ENCODE measurements at places on chromosomes 2 and 18.
A peak's percentile ranks its signal among the peaks of the same experiment; 100 is the strongest.

GRCh38 chr18:59050661-59051057 lies 89.0 kb upstream of the SEC11C start:
- DNase-seq: no peak

- DNase-seq: no peak
Measured at GRCh38 chr2:1004398-1004797, 53.7 kb downstream of the SNTG2 start.

DNA sequence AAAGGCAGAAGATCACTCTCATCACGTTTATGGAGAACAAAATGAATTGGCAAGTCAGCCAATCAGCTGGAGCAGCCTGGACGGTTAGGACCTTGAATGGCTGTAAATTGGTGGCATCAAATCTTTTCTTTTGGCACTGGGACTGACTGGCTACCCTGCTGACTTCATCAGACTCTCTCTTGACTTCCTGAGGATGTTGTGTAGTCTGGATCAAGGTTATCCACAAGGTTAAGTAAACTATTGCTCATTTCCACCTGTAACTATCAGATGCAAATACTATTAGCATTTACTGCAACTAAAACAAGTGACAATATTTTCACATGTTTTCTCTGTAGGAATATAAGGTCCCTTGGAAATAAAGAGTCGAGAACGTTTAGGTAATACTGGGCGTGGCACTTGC lies 134.3 kb upstream of the RASGRP3 start:
- DNase-seq: no peak

- no peak for DNase-seq
Measured at GRCh38 chr18:12579775-12580174, 78.1 kb downstream of the SPIRE1 start.

GRCh38 chr18:66252703-66253102 lies 351.2 kb downstream of the CDH19 start:
- DNase-seq: no peak

DNA sequence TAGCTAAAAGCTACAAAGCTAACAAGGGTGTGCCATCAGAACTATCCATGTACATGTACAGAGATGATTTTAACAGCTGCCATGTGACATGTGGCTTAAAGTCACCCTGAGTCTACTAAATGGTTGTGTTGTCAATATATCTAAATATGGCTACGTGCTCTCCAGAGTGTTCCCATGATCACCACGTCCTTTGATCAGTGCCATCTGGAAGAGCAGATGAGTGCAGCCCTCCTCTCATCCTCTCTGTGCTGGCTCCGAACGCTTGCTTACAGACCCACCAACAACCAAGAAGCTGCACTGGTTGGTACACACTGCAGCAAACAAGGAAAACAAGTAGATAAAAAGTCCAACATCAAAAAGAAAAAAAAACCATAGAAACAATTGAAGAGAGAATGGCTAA lies 88.6 kb upstream of the NARS1 start:
- no peak for DNase-seq

GRCh38 chr2:203484266-203485112 lies 50.6 kb downstream of the RAPH1 start:
- no peak for DNase-seq

GRCh38 chr2:10441948-10442347 lies 6.2 kb downstream of the ODC1 start:
- no peak for DNase-seq

- no peak for DNase-seq
Measured at GRCh38 chr2:233460726-233461441, 105.7 kb downstream of the USP40 start.

DNA sequence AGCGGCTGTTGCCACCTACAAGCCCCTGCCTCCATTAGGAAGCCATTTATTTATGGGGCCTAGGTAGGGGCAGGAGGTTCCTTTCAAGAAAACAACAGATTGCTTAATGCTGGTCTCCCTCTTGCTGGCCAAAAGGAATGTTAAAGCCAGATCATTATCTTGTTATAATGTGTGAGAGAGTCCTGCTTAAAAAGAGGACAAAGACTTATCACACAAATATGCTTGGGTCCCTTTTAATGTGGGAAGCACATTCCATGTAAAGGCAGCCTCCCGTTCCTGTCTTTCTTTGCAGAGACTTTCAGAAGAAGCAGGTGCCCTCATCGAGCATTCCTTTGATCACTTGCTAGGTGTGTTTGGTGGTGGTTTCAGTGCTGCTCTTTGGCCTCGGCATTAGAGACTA lies 76.4 kb downstream of the AGAP1 start:
- no peak for DNase-seq

DNA sequence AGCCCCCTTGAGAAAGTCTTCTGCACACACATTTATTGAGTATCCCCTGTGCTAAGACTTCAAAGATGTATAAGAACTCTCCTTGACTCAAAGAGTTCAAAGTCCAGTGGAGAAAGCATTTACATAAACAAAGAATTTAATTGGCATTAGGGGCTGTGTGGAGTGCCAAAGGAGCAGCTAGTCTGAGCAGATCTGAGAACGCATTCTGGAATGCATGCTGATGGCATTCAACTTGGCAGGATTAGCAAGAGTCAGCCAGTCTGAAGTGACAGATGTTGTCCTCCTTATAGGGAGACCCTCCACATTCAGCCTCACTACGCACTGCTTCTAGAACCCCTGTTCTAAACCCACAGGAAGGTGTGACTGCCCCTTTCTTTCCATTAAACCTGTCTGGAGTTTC lies 191.5 kb downstream of the RAD51AP2 start:
- no peak for DNase-seq

GRCh38 chr2:222239945-222240675 lies 58.7 kb downstream of the PAX3 start:
- DNase-seq: no peak

DNA sequence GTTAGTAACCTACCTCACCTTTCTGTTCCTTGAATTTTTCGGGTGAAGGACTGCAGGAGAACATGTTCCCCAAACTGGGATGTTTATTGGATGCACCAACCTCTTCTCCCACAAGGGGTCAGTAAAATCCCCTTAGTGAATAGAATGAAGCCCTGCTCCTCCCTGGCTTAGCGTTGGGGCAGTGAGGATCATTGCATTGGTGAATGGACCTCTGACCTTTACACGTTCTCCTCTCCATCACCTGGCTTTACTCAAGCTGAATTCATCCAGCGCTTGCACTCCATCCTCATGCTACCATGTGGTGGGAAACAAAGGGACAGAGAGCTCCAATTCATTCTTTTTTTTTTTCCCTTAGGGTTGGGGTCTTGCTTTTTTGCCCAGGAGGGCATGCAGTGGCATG lies 157.2 kb downstream of the MIB1 start:
- DNase-seq: peak; percentile 13

DNA sequence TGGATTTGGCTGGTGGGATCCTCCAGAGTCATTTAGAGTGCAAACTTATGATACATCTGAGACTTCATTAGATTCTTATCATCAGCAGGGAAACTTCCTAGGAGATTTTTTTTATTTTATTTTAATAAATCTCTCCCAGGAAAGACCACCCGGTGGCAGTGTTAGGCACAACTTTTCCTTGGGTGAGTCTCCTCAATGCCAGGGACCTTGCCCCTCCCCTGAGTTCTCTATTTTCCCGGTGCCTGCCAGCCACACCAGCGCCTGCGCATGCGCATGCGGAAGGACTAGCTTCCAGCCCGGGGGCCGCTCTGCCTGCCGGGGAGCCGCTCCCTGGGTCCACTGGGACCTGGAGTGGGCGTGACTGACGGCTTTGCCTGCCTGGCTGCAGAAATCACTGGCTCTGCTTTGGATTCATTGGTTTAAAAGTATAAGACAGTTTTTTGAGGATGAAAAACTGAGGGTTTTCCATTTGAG lies 86.6 kb downstream of the TMEM182 start:
- DNase-seq: peak; percentile 38

DNA sequence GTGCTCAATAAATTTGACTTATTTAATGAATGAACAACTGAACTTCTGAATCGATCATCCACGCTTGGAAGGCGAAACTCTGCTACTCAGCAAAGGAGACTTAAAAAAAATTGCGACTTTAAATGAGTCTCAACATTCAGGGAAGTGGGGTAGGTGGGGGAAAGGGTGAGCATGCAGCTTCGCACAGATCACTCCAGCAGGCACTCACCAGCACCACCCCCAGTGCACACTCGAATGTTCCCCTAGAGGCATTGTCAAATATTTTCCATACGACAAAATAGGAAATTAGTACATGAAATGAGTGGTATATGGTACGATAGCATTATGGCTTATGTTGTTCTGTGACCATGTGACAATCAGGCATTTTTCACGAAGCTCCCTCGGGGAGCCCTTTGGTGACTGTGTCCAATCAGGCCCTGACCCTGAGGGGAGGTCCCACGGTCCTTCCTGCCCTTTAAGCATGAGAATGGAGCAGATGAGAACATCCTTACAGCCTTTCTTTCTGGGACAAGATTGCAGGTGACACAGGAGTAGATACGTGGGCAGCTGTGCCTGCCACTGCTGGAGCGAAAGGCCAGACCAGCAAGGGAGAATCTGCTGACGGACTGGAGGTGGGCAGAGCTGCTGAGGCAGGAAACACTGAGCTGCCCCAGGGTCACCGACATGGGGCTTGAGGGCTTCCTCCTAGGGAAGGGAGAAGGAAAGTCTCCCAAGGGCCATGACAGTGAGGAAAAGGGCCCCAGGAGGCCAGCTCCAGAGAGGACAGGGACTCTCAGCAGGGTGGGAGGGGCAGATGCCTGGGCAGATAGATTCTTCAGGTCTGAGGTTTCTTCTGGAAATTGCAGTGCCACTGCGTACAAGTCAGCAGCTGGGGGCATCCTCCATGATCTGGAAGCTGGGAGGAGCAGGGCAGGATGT lies 101.3 kb upstream of the ID2 start:
- DNase-seq: no peak

GRCh38 chr18:79828258-79828657 lies 30.5 kb downstream of the KCNG2 start:
- DNase-seq: no peak

DNA sequence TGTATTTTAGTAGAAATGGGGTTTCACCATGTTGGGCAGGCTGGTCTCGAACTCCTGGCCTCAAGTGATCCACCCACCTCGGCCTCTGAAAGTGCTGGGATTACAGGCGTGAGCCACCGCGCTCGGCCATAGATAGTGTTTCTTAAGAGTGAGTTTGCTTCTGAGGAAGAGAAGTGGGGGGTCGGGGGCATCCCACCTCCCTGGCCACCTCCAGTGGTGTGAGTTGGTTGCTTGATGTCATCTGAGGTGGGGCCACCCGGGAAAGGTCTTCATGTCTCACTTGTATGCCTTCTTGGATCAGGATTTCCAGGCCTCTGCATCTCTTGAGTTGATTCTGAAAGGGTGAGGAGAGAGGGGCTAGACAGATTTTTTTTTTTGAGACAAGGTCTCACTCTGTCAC lies 57.1 kb downstream of the AGAP1 start:
- DNase-seq: no peak

GRCh38 chr2:18454692-18455235 lies 105.7 kb downstream of the RDH14 start:
- no peak for DNase-seq

DNA sequence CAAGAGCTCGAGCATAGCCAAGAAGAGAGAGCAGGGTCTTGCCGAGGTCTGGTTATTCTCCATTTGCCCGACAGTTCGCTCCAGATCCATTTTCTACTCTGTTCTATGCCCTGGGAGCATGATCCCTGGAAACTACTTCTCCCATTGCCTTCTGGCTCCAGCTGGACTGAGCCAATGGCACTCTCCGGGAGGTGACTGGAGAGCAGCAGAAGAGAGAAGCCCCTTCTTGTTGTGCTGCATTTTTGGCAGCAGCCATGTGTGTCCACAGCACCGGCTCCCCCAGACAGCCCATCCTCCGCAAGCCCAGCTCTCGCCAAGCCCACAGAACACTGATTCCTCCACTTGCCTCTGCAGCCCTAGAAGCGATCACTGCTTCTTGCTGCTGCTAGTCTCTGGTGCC lies 345.5 kb downstream of the TNS1 start:
- DNase-seq: peak; percentile 41

GRCh38 chr2:101704816-101705578 lies 7.5 kb downstream of the MAP4K4 start:
- DNase-seq: no peak

- DNase-seq: no peak
Measured at GRCh38 chr18:42412281-42412680, 457.2 kb downstream of the PIK3C3 start.

DNA sequence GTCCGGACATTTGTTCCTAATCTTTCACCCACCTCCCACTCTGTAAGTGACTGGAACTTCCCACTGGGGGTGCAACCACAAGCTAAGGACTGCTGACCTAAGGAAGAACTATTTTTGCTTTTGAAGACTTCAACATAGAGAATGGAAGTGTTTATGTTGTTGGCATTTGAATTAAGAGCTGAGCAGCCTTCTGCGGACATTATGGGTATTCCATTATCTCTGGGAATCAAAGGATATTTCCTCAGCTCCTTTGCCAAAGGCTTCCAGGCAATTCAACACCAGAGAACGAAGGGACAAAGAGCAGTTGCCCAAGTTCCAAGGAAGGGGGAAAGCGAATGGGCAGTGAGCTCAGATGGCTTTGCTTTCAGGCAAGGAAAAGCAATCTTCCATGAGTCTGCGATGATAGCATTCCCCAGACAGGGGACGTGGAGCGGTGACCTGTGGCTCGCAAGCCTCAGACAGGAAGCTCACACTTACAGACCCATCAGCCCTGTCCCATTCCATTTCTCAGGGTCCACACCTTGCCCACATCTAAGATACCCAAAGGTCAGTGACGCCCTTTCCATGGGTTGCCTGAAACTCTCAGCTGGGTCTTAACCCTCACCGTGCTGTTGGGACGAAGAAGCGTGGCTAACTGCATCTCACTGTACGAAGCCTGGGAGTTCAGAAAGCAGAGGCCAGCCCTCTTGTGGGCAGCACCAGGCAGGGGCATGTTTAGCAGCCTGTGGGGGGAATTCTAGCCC lies 116.8 kb downstream of the COPS8 start:
- no peak for DNase-seq

GRCh38 chr2:101052147-101052546 lies 50.1 kb downstream of the RPL31 start:
- DNase-seq: no peak

DNA sequence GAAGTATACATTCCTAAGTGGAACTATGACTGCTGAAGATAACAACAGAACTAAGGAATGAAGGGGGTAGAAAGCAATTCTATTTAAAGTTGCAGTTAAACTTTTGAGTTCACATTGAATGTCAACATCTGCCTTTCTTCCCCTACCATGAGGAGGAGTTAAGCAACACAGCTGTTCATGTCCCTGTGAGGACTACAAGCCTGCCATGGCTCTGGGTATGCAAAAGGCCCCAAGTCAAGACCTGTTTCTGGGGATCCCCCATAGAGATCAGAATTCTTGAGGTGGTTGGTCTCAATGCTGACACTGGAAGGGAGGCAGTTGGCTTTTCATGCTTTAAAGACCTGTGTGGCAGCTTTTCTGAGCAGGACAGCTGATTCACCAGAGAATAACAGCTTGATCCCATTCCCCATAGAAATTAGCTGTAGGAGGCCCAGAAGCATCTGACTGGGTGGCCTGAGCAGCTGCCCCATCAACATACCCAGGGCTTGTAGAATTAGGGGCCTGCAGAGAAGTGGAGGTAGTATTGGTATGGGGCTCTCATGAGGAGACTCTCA lies 131.0 kb downstream of the SETBP1 start:
- DNase-seq: no peak

DNA sequence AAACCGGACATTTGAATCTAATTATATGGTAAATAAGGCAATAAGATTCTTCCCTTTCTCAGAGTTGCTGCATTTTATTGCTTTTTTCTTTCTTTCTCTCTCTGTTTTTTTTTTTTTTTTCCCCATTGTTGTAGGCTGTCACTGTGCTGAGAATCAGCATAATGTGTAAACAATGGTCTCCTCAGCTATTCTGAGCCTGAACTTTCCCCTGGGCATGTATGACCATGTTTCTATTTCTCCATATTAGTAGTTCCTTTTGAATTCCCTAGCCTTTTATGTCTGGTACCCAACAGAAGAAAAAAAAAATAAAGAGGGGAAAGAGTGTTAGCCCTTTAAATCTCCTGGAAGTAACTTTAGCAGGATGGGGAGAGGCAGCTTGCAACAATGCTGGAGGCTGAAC lies 1862.5 kb downstream of the SUCLG1 start:
- no peak for DNase-seq

Data from hypothalamus (tissue), 51 donors.